ENCODE measurements at places on chromosomes 4 and X.

- DNase-seq: no peak
Measured at GRCh38 chr4:127134490-127134889, 498.3 kb upstream of the INTU start.

DNA sequence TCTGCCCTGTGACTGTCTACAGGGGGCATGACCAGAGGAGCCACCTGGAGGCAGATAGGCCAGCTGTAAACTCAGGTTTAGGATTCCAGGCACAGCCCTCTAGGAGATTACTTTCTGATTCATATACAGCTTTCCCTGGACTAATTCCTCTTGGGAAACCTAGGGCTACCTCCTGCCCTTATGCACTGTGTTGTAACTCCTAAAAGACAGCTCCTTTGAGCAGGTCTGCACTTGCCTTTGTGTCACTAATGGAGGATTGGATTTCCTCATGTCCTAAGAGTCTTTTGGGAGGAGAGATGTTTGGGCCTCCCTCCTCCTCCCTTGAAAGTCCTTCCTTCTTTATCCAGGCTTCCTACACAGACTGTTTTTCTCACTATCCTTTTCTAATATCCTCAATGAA lies 202.0 kb downstream of the PCDH19 start:
- no peak for DNase-seq

DNA sequence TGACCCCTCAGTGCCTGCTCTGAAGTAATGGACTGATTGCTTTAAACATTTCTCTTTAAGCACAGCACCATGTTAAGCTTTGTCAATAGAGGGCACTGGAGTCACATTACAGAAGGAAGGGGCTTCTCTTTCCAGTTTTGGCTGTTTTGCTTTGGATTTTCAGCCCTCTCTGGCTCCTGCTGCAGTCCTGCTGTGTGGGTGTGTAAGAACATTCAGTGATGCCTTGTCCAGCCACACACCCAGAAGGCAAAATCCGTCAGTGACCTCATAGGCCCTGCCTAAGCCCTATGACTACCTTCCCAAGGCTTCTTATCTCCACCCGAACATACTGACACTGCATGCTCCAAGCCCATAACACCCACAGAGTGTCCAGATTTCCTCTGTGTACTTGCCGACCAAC lies 215.3 kb upstream of the CTSO start:
- DNase-seq: no peak

DNA sequence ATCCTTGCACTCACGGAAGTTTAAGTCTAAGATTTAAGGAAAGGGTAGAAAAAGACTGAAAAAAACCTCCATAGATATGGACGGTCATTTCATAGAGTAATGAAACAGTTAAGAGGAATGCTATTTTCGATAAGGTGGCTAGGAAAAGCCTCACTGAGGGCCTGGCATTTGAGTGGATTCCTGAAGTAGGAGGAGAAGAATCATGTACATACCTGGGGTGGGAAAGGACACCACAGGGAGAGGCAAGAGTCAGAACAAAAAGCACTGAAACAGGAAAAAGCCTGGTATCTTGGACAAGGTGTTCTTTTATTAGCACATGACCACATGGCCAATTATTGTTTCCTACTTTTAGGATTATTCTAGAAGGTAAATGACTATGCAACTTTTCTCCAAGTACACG lies 547.2 kb upstream of the DIPK2B start:
- no peak for DNase-seq

- DNase-seq: no peak
Measured at GRCh38 chr4:149891426-149891825, 75.8 kb upstream of the IQCM start.

DNA sequence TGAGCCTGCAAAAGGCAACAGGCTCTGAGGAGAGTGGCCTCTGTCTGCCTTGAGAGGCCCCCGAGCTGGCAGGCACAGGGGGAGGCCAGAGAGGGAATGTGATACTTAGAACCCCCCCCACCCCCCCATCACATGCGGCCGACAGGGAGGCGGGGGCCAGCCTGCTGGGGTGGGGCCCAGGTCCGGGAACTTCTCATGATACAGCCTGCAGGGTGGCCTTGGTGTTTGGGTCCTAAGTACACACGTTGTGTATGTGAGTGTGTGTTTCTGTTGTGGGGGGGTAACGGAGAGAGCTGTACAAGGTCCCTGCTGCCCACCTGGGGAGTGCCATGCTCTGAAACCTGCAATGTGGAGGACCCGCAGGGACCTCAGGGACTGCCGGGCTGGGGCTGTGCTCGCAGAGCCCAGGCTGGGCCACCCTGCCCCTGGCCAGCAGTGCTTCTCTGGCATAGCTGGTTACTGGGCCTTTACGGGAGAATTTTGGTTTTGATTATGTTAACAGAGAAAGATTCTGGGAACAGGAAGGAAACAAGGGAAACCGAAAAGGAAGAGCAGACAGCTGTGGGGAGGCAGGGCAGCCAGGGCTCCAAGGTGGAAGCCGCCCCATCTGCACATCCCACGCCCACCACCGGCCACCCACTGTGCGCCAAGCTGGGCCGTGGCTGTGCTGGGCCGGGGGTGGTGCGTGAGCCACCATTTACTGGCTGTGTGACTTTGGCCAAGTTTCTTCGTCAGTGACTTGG lies 19.9 kb downstream of the SH3BP2 start:
- DNase-seq: no peak

GRCh38 chrX:103099691-103100090 lies 6.7 kb upstream of the NXF3 start:
- no peak for DNase-seq

DNA sequence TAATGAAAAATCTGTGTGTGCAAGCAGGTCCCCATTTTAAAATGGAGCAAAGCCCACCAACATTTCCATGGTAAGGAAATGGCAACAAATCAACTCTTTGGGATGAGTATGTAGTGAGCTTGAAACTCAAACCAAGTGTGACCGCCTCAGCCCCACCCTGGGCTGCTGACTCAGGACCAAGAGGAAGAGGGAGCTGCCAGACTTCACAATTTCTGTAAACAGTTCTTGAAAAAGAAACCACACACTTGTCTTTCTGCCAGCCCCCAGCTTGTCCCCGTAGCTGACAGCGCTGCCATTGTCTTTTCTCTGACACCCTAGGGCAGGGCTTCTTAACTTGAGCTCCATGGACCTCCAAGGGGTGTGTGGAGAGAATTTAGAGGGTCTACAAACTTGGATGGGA lies 10.3 kb downstream of the RTL5 start:
- DNase-seq: peak; percentile 47

GRCh38 chr4:138164208-138164607 lies 77.9 kb downstream of the SLC7A11 start:
- no peak for DNase-seq

DNA sequence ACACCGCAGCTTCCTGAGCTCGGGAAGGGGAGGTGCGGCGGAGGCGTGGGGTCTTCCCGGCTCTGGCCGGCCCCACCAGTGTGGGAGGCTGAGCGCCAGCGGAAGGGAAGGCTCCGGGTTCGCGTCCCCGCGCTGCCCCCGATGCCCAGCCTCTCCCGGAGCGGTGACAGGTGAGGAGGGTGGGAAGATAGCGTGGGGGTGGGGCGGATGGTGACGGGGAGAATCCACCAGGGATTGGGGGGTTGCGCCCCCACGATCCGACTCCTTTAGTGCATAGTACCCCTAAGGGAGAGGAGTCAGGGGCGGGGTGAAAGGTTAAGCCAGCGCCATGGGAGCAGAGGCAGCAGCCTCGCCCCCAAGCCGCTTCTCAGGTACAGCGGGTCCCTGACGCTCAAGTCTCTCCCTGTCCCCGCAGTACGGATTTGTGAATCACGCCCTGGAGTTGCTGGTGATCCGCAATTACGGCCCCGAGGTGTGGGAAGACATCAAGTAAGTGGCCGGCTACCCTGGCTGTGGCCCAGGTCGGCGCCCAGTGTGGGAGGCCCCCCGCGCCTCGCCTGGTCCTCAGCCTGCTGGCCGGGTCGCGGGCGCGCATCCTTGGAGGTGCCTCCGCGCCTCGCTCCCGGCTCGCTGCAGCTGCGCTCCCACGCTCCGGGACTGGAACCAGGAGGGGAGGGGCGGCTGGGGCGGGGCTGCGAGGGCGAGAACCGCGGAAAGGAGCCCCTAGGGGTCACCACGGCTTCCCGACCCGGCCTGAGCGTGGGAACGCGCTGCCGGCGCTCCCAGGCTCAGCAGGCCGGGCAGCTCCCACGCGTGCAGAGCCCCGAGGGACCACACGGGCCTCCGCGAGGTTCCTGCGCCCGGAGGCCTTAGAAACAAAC lies 791 bp downstream of the GUCY1B1 start:
- no peak for DNase-seq

GRCh38 chrX:155767051-155767875 lies 113.9 kb upstream of the VAMP7 start:
- DNase-seq: no peak

Measured in activated effector memory CD4-positive, alpha-beta T cell treated with Interleukin-2 at 50 U/mL for 16 hours (primary cell).